ENCODE measurements at places on chromosomes 11 and 22. TPM values are rescaled to one million over a fixed set of nuclear protein-coding genes. Genes with fewer than 3 reads are reported as not detected.
A peak's percentile ranks its signal among the peaks of the same experiment; 100 is the strongest.

Gene RFPL2
- polyA plus RNA-seq, result not detected

Gene C11orf97
- polyA plus RNA-seq, result not detected

- H3K27ac ChIP-seq, result no peak overlapping the region
- DNase-seq, result no peak
These were observed 1780.5 kb downstream of the LRRC4C start for GRCh38 chr11:39678996-39679395.

DNA sequence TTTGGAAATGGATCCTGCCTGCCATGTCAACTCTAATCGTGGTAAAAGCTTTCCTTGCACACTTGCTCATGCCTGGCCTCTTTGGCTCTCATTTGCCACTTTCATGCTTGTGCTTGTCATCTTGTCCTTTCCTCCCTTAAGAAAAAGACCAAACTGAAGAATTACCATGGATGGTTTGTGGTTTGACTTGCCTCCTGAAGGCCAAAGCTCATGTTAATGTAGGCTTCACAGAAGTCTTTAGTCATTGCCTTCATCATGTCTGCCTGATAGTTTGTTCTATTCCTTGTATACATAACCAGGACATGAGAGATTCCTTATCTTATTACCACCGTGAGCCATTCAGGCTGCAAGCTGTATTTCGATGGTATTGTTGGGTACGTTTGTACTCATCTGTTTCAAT is 17.3 kb downstream of the TEAD1 start:
- peaks cover 87% of the 10 kb centered on the region for H3K4me1 ChIP-seq
- H3K27me3 ChIP-seq, result no peaks in the 10 kb centered on the region
- H3K27ac ChIP-seq, result no peak overlapping the region

Gene OR6T1
- polyA plus RNA-seq, result not detected

DNA sequence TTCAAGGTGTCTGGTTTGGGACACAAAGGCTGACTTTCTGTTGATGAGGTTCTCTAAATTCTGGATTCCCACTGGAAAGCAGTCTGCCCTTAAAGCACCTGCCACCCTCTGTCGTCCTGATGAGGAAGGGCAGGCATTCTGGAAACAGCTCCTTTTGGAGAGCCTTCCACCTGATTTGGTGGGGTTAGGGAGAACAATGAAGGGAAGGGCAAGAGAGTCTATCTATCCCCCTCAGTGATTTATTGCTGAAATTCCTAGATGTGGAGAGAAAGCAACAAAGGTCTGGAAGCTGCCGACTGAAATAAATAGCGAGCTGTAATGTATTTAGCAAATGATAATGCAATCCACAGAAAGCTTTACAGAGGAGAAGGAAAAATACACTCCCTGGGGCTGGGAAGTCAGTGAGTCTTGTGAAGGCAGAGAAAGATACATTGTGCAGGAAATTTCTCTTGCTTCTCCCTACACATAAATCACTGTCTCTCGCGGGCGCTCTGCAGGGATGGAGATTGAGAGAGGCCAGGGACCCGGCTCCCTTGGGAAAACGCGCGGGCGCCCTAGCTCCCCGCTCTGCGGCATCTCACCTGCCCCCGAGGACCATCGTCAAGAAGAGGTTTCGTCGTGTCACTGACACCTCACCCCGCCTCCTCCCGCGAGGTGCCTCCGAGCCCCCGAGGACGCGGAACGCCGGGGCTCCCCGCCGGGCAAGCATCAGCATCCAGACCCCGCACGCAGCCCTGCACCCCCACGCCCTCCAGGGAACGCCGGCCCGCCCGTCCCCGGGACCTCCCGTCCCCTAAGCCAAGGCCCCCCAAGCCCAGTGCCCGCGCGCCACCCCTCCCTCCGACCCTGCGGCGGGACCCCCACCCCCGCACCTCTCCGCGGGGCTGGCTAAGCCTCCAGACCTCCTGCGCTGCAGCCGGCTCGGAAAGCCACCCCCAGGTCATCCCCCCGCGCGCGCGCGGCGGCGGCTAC is 673 bp downstream of the CDON start:
- no peak for DNase-seq
- H3K27me3 ChIP-seq, result peaks cover 35% of the 10 kb centered on the region
- no peak overlapping the region for H3K27ac ChIP-seq

DNA sequence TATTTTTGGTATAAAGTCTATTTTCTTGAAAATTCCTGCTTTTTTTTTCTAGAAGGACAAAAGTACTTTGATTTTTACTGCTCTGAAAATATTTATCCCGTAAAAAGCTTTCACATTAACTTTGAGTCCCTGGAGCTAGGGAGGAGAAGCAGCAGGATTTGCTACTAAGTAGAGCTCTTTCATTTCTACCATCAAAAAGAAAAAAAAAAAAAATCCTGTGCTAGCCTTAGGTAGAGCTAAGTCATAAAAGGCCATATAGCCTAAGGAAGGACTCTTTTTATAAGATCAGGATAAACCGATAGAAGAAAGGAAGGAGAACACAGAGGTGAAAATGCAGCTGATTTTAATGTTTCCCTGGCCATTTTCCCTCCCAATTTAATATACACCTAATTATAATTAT is 48.0 kb downstream of the CSTPP1 start:
- no peaks in the 10 kb centered on the region for H3K27me3 ChIP-seq
- no peak overlapping the region for H3K27ac ChIP-seq
- H3K4me3 ChIP-seq, result no peak overlapping the region
- DNase-seq, result no peak

GRCh38 chr11:67418476-67419281 is 3.2 kb downstream of the CARNS1 start:
- DNase-seq, result no peak
- no peak overlapping the region for H3K4me3 ChIP-seq

Gene MMP12
- polyA plus RNA-seq, result 0.28 TPM

Gene MRPL17
- polyA plus RNA-seq, result 96.3 TPM

GRCh38 chr11:2269601-2270321 is 627 bp downstream of the ASCL2 start:
- H3K36me3 ChIP-seq, result no peaks in the 10 kb centered on the region
- peak overlapping the region; percentile 51 for H3K4me3 ChIP-seq

Gene ROBO4
- 0.94 TPM for polyA plus RNA-seq
